Stimulated activated CD4-positive, alpha-beta T cell treated with anti-CD3 and anti-CD28 coated beads, Interleukin-1b, Interleukin-23, amount 100 ng/mL, for 48 hours (primary cell): ENCODE measurements at places on chromosomes 1 and 21.
A peak's percentile ranks its signal among the peaks of the same experiment; 100 is the strongest.

GRCh38 chr1:172135978-172136610, 284.4 kb upstream of the C1orf105 start:
- DNase-seq: no peak

GRCh38 chr1:107691540-107691939, 273.4 kb downstream of the VAV3 start:
- DNase-seq: no peak

DNA sequence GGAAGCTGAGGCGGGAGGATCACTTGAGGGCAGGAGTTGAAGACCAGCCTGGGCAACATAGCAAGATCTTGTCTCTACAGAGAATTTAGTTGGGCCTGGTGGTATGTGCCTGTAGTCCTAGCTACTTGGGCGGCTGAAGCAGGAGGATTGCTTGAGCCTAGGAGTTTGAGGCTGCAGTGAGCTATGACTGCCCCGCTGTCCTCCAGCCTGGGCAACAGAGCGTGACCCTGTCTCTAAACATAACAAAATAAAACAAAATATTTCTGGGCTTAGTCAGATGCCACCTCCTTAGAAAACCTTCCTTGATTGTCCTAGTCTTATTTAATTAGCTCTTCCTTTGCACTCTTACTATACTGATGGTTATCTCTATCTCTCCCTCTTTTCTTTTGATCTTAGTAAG, 8.5 kb downstream of the TGFB2 start:
- DNase-seq: no peak

- DNase-seq: no peak
Measured at GRCh38 chr1:83606416-83606955, 392.4 kb downstream of the TTLL7 start.

DNA sequence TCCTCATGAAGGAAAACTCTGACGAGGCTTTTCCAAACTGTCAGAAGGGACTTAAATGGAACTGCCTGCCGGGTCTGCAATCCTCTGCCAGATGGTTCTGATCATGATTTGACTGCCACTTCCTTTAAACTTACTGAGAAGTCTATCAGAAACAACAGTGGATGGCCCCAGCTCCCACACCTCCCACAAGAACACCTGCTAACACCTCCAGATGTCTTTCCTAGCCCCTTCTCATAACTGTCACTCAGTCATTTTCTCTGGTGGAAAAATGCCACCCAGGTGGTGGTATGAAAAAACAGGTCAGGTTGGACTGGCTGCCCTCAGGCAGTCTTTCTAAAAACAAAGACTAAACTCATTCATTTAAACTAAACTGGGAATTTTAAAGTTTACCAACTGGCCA, 66.7 kb upstream of the ABCD3 start:
- DNase-seq: peak; percentile 10

DNA sequence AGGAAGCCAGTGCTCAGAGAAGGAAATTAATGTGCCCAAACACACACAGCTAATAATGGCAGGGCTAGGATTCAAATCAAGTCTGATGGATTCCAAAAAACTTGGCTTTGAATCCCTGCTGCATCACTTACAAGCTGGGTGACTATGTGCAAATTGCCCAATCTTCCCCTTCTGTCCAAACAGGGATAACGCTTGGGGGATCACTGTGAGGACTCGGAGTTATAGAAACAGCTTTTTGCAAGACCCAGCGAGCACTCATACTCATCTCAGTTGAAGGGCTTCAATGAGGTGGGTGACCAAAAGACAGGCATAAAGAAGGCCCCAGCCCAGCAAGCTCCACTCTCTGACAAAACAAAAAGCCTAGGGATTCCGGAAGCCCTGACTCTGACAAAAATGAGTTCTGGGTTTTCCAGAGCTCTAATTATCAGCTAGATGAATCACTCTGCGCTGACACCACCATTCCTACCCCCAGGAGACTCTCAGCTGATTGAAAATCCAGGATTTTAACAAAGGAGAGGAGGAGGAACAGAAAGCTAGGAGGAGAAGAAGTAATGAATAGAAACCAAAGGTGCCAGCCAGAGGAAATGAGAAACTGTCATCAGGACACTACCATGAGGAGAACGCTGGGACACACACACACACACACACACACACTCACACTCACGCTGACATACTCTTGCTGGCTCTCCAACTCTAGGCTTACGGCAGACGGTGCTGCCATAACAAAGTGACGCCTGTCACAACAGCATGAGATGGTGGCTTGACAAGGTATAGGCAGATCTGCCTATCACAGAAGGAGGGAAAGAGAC, 1.6 kb upstream of the STK40 start:
- no peak for DNase-seq

DNA sequence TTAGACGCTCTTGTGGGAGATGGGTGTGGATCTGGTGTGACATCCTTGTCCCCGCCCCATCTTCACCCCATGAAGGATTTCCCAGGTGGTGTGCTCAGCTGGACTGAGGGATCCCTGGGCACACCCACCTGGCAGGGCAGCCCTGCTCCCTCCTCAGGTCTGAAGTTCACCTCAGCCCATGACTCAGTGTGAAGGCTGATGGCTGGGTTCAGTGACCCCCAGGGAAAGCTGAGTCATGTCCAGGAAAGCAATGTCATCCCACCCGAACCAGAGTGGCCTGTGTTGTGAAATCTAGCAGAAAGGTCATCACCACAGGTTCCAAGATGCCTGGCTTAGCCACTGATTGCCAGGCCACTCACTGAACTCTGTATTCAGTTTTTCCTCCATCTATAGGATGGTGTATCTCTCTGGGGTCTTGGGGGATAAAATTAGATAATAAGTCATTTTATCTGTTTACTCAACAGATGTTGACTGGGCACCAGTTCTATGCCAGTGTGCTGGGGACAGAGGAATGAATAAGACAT, 97.7 kb upstream of the JUN start:
- no peak for DNase-seq

- DNase-seq: peak; percentile 26
Measured at GRCh38 chr1:6260961-6261614, at the start of gene GPR153. Gene GPR153, minus strand, starts transcription at chr1:6261098. Its CDS starts 6,193 bp downstream, at chr1:6254905.

DNA sequence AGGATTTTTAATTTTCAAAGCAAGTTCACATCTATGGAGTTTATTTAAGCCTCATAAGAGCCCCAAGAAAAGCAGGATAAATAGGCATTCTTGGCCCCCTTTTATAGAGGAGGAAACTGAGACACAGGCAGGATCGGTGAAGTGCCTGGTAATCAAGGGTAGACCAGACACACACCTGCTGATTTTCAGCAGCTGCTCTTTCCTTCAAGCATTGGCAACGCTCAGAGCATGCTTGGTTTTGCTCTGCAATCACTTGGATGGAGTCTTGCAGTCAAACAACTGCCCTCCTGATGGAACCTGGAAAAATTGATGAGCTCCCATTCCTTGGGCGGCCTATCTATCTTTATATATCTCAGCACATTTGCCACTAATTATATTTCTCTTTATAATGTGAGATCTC, 478.9 kb upstream of the CAMK1G start:
- DNase-seq: no peak

DNA sequence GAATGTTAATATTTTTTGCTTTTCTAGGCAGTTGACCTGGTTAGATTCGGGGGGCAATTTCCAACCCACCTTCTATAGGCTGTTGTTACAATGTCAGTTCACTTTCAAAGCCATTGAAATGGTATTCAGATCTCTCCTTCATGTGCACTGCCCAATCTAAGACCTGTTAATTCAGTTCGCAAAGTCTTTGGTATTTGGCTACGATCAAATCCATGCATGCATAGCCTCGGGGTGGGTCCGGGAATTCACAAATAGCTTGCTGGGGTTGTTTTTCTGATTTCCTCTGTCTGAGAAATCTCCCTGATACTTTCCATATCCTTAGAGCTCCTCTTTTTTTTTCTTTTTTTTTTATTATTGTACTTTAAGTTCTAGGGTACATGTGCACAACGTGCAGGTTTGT, 252.6 kb upstream of the SPAG17 start:
- DNase-seq: no peak

DNA sequence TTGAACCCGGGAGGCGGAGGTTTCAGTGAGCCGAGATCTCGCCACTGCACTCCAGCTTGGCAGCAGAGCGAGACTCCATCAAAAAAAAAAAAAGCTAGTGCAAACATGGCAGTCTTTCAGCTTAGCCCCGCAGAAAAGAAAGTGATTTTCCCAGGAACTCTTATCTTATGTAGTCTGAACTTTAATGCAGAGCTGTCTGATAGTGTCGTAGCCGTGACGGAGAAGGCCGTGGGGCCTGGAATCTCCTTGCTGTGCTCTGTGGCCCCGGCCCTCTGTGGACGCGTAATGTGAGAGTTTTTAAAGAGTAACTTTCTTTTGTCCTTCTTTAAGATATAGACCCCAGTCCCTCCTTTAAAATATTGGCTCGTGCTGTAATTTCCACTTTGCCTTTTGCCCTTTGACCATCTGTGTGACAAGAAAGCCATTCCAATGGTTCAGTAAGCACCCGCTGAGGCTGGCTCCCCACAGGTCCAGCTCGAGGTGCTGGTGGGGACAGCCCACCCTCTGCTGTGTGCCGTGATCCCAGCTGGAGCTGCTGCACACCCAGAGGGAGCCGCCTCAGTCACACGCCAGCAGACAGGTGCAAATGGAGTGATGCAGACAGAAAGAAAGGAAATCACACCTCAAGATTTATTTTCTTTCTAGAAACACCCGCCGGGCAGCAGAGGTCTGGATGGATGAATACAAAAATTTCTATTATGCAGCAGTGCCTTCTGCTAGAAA, 164.0 kb downstream of the PGBD5 start:
- no peak for DNase-seq

DNA sequence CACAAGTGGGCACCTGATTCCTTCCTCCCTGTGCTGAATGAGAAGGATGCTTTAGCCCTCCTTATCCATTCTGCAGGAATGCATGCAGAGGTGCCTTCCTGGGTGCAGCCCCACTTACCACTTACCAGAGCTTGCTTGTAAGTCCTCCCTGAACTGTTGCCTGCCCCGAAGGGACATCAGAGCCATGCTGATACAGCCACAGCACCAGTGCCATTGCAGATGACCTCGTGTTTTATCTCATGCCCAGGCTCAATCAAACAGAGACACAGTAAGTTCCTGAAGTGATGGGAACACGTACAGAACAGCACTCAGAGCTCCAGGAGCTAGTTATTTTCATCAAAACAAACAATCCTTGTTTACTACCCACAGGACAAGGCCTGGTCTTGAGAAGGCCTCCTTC, 81.9 kb downstream of the ATP1A1 start:
- no peak for DNase-seq

GRCh38 chr1:89518221-89518631, 6.4 kb upstream of the LRRC8B start:
- DNase-seq: no peak

- no peak for DNase-seq
Measured at GRCh38 chr21:45356251-45356650, 48.7 kb upstream of the COL18A1 start.

- no peak for DNase-seq
Measured at GRCh38 chr1:161998811-161999210, 24.9 kb downstream of the OLFML2B start.

DNA sequence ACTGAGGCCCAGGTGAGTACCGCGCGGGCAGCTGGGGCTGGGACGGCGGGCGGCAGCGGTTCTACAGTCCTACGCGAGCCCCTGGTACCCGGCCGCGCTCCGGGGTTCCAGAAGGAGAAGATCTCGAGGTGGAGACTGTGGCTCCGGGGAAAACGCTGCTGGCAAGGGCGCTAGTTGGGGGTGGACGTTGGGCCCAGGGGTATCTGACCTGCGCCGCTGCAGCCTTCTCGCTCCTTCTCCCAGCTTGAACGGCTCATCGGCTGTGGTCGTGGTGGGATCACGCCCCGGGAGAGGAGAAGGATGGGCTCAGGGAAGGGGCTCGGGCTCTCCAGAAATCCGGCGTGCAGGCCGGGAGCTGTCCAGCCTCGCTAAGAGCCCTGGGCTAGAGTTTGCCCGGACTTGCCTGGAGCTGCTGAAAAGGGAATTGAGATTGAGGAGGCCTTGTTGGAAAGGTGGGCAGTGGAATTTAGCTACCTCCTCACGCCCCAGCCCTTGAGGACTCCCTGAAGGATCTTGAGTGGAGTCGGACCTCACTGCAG, 1.1 kb upstream of the POU3F1 start:
- DNase-seq: no peak

GRCh38 chr1:94951509-94952208, 24.7 kb upstream of the CNN3 start:
- no peak for DNase-seq

- no peak for DNase-seq
Measured at GRCh38 chr1:60636946-60637345, 445.4 kb upstream of the NFIA start.

- no peak for DNase-seq
Measured at GRCh38 chr1:15075817-15076216, 77.7 kb upstream of the TMEM51 start.

GRCh38 chr1:11486231-11487009, 7.5 kb downstream of the DISP3 start:
- DNase-seq: no peak

GRCh38 chr1:209783386-209783785, 973 bp downstream of the C1orf74 start:
- no peak for DNase-seq

- DNase-seq: no peak
Measured at GRCh38 chr1:19429611-19430010, 55.7 kb downstream of the CAPZB start.

DNA sequence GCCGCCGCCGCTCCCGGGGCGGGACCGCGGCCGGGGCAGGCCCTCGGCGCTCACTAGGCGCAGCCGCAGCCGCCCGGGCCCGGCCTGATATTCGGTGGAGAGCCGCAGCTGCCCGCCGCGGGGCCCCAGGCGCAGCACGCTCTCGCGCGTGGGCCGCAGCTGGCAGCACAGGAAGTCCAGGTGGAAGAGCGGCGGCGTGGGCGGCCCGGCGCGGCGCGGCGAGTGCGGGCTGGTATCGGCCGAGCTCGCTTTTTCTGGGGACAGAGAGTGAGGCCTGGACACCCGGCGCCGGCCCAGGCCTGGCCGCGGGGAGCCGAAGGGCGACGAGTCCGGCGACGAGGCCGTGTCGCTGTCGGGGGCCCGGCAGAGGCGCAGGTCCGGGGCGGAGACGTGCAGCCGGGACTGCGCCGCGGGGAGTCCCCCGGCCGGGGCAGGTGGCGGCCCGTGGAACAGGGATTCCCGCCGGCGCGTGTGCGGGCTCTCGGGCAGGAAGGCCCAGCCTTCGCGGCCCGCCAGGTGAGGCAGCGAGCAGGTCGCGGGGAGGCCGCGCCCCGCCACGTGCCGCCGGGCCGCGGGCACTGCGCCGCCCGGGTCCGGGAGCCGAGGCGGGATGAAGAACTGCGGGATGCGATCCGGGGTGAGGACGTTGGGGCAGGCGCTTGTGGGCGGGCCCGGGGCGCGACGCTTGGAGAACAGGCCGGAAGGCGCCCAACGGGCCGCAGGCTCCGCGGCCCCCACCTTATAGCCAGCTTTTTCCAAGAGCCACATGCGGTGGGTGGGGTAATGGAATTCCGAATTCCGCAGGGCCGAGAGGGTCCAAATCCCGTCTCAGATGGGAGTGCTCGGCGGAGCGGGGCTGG, 1.2 kb downstream of the C2CD4D start:
- peak; percentile 44 for DNase-seq

DNA sequence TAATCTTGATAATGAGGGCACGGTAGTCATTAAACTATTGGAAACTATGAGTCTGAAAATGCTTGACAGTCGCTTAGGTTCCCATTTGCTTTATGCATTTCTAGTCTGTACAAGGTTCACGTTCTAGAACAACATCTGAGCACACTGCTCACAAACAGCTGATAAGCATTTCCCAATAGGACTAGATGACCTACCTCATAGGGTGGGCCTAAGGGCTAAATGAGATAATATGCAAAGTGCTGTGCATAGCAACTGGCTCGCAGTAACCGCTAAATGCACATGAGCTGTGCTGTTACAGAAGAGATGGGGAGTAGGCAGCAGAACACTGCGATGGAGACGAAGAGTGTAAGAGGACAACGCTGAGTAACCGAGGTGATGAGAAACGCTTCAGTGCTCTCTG, 628.0 kb downstream of the SMYD3 start:
- DNase-seq: no peak
